ENCODE measurements at places on chromosomes 5 and 9.

DNA sequence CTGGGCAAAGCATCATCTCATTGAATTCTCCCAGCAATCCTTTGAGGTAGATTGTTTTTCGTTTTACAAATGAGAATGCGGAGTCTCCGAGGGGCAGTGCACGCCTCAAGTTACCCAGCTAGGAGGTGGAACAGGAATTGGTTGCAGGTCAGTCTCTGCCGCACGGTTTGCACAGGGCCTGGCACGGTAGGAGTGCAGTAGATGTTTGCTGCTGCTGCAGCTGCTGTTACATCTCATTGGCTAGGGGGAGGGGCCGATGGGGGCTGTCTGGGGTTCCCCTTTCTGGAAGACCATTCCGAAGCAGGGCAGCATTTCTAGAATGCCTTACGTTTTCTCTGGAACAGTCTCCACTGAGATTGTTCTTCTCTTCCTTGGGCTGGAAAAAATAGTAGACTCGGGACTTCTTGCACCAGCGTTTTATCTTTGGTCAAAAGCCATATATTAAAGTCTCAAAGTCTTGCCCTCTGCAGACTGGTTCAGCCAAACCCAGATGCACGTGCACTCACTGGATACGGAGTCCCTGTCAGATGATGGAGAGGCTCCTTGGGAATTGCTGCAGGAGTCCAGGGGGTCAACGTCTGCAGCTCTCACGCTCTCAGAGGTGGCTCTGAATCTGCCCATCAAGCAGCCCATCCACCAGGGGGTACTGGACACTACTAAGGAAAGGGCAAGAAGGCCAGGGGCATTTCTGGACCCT, 1.2 kb downstream of the USP20 start:
- no peak for DNase-seq

DNA sequence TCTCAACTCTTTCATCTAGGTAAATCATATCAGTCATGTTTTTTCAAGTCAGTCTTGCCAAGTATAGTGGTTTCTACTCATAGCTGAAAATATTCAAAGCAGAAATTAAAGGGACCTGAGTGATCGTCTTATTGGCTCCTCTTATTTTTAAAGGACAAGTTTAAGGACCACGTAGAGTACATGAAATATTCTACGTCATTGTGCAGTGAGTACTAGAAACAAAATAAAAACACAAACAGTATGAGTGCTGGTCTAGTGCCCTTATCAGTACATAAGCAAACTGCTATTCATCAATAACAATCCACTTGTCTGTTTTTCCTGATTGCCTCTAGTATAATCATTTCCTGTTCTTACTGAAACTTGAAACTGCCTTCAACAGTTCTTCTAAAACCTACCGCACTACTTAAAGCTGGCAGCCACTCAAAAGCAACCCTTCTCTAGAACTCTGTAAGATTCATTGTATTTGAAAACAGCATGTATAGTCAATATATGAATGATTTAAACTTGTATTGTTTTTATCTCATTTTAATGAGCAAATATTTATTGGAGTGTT, 853.7 kb downstream of the TAF11L14 start:
- no peak for DNase-seq

- DNase-seq, result no peak
Observed at GRCh38 chr9:120264528-120264927, 315.4 kb downstream of the CDK5RAP2 start.

- no peak for DNase-seq
Observed at GRCh38 chr5:159961176-159962160, 45.2 kb downstream of the ADRA1B start.

GRCh38 chr9:83247732-83248131, 184.8 kb upstream of the RASEF start:
- no peak for DNase-seq

DNA sequence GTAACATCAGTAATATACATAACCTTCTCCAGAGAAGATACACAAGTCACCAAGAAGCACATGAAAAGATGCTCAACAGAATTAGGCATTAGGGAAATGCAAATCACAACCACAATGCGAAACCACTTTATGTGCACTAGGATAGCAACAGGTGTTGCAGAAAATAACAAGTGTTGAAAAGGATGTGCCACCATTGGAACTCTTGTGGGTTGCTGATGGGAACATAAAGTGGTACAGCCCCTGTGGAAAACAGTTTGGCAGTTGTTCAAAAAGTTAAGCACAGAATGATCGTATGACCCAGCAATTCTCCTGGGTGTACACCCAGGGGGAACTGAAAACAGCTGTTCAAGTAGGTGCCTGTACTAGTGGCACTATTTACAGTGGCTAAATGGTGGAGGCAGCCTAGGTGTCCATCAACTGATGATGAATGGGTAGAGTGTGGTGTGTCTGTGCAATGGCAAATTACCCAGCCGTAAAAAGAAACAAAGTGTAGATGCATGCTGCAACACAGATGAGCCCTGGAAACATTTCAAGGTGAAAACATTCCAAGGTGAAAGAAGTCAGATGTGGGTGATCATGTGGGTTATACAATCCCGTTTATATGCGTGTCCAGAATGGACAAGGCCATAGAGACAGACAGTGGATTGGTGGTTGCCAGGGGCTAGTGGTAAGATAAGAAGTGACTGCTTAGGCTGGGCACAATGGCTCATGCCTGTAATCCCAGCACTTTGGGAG, 27.2 kb downstream of the CCDC69 start:
- DNase-seq, result no peak

DNA sequence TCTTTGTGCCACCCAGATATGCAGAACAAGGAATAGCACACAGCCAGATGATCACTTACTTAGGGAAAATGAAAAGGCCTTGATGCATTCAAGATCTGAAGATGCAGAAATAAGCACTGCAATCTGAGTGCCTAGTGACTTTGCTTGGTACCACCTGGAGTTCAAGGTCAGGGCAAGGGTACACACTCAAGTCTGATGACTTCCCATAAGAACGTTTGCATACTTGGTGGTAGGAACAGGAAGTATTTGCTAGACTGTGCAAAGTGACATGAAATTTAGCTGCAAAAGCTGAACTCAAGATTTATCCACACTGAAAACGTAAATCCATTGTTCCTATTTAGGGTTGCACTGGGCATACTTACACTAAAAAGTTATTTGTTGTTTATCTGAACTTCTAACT, 177.1 kb downstream of the PIK3R1 start:
- DNase-seq, result no peak

- no peak for DNase-seq
Observed at GRCh38 chr5:55064523-55064922, 37.9 kb upstream of the GZMA start.

GRCh38 chr9:9079473-9079872, 1279.9 kb upstream of the DMAC1 start:
- no peak for DNase-seq

- DNase-seq, result peak; percentile 66
Observed at GRCh38 chr9:109520475-109521132, 22.5 kb upstream of the PTPN3 start.

- no peak for DNase-seq
Observed at GRCh38 chr5:176873541-176874172, 25.5 kb downstream of the HK3 start.

GRCh38 chr5:81757404-81757803, 6.5 kb upstream of the SSBP2 start:
- no peak for DNase-seq

GRCh38 chr5:45260292-45260691, 435.9 kb downstream of the HCN1 start:
- no peak for DNase-seq

DNA sequence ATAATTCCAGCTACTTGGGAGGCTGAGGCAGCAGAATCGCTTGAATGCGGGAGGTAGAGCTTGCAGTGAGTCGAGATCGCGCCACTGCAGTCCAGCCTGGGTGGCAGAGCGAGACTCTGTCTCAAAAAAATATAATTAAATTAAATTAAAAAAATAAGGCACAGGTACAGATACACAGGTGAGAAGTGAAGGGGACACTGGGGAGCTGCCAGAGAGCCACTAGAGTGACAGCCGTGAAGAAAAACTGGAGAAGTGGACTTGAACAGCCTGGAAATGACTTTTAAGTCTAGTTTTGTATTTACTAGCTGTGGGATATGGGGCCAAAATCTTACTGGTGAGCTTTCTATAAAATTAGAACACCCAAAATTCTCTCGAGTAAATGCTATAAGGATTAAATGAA, 15.1 kb downstream of the EPB41L4B start:
- DNase-seq, result no peak

GRCh38 chr5:68708156-68708841, 385.5 kb upstream of the SLC30A5 start:
- no peak for DNase-seq

DNA sequence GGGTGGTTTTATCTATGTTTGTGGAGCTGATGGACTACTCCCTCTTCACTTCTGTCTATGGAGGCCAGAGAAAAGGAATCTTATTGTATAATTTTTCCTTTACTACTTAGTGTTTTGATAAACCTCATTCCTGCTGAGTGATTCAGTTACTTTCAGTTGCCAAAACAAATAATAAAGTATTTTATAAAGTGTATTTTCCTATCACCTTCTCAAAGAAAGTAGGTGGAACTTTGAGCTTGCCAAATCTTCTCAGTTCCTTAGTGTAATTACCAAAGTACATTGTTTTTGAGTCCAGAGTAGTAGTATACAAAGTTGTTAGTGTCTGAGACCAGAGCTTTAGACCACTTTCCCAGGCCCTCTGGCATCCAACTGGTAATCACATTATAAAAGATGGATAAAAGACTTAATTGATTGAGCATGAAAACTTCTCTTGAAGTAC, 13.5 kb downstream of the RABGAP1 start:
- peak; percentile 88 for DNase-seq

DNA sequence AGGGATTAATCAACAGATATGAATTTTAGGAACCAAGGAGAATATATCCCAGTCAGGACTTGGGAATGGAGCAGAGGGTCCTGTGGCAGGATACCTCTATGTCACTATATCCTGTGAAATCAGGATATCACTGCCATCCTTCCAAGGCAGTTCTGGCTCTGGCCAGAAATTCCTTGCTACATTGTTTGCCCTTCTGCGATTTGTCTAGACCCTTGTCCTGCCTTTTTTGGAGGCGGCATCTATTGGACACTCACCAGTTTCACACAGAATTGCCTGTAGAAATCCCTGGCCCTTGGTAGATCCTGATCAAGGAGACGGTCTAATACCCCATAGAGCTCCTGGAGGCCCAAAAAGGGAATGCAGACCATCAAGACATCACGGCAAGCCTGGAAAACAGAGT, 71.2 kb downstream of the MROH2B start:
- no peak for DNase-seq

- no peak for DNase-seq
Observed at GRCh38 chr5:36569491-36569890, 36.9 kb upstream of the SLC1A3 start.

DNA sequence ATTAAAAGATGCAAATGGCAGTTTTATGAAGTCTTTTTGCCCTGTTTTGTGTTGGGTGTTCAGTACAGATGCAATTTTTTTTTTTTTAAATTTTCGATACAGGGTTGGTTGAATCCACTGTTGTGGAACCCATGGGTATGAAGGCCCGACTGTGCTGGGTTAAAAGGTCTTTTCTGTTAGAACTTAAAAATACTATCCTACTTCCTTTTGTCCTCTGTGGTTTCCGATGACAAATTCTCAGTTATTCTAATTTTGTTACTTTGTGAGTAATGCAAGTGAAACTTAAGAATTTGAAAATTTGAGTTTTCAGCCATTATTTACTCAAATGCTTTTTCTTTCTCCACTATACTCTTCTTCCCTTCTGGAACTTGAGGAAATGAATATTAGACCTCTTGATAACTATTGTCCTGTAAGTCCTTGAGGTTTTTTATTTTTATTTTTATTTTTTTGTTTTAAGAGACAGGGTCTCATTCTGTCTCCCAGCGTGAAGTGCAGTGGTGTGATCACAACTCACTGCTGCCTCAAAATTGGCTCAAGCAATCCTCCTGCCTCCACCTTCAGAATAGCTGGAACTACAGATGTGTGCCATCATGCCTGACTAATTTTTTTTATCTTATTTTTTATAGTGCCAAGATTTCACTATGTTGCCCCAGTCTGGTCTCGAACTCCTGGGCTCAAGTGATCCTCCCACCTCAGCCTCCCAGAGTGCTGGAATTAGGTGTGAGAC, 67.5 kb downstream of the ZCCHC7 start:
- DNase-seq, result no peak

- DNase-seq, result peak; percentile 23
Observed at GRCh38 chr5:61019642-61020041, 74.6 kb downstream of the NDUFAF2 start.

GRCh38 chr9:38000735-38001134, 68.3 kb downstream of the SHB start:
- DNase-seq, result no peak

DNA sequence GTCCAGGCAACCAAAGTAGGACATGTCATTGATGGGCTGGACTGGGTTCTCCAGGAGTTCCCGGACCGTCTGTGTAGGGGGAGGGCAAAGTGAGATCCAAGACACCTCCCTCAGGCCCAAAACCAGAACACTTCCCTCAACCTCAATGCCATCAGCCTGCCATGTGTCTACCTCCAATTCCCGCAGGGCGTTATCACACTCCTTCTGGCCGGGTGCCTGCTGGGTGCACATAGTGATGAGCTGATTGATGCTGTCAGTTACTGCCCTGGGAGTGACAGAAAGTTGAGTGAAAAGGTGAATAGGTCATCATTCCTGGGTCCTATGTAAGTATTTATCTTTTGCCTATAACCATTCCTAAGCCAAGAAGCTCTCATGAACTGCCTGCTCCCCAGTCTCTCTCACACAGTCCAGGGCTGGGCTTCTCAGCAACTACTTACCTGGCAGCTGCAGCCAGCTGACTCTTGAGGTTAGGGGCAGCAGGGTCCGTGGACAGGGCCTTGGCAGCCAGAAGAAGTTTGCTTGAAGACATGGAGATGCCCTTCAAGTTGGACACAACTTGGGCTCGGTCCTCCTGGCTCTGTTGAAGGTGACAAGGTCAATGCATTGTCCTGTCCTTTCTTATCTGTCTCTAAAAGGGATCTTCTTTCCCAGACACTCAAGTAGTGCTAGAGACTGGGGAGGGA, 21.0 kb downstream of the TLN1 start:
- DNase-seq, result no peak

- no peak for DNase-seq
Observed at GRCh38 chr5:131637694-131638093, 2.7 kb upstream of the RAPGEF6 start.

DNA sequence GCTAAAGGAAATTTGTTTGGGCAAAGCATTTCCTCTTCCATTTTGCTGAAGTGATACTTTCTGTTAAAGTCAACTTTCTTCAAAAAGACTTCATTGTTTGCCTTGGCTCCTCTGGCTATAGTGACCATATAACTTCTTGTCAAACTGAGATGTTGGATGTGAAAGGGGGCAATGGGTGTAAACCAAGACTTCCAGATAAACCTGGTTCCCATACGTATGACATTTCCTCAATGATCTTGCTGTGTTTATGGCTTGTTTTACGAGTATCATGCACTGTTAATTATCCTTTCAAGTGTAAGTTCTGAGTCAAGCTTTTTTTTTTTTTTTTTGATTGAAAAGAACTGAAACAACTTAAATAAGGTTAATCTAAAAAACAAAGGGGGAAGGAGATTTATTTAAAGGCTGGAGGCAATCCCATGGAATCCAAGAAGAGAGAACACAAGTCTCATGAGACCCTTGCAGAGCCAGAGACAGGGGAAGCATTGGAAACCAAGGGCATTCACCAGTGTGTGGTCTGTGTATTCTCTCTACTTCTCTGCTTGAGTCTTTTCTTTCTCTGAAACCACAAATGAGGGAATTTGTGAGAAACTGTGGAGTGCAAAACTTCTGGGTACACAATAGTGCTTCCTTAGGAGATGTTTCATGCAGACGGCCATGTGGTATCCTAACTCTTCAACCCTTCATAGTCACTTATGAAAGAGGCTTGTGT, 335.3 kb downstream of the RAB3C start:
- no peak for DNase-seq

GRCh38 chr9:87516222-87516925, 18.7 kb downstream of the DAPK1 start:
- peak; percentile 90 for DNase-seq

GRCh38 chr5:153352685-153353219, 137.7 kb upstream of the GRIA1 start:
- no peak for DNase-seq

Data from endothelial cell of umbilical vein (primary cell).